ENCODE measurements at places on chromosomes 1 and 21.

GRCh38 chr1:202935844-202936243 is 8.8 kb upstream of the KLHL12 start:
- no peak for DNase-seq

DNA sequence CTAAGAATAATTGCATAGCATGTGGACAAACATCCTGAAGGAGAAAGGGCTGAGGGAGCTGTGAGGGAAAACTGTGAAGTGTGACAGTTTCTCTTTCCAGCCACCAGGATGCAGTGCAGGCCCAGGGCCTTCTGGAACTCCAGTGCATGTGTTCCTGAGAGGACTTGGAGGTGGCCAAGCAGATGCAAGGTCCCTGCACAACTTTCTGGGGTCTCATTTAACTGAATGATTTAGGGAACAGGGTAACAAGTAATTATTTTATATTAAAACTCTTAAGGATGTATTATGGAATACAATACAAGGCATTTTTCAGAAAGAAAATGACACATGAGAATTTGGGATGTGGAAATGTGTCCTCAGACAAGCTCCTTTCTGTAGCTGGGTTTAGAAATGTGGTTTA is 61.2 kb upstream of the MCOLN3 start:
- peak; percentile 69 for DNase-seq

GRCh38 chr1:71047635-71048607 is at the start of gene PTGER3:
TSS of gene PTGER3 (minus strand) at chr1:71047816. CDS start at chr1:71047577, 239 bp downstream.
- peak; percentile 47 for DNase-seq

GRCh38 chr1:39894884-39895495 is 6.7 kb downstream of the MYCL start:
- no peak for DNase-seq

GRCh38 chr1:35202048-35202719 is 9.2 kb upstream of the SFPQ start:
- DNase-seq: peak; percentile 75

DNA sequence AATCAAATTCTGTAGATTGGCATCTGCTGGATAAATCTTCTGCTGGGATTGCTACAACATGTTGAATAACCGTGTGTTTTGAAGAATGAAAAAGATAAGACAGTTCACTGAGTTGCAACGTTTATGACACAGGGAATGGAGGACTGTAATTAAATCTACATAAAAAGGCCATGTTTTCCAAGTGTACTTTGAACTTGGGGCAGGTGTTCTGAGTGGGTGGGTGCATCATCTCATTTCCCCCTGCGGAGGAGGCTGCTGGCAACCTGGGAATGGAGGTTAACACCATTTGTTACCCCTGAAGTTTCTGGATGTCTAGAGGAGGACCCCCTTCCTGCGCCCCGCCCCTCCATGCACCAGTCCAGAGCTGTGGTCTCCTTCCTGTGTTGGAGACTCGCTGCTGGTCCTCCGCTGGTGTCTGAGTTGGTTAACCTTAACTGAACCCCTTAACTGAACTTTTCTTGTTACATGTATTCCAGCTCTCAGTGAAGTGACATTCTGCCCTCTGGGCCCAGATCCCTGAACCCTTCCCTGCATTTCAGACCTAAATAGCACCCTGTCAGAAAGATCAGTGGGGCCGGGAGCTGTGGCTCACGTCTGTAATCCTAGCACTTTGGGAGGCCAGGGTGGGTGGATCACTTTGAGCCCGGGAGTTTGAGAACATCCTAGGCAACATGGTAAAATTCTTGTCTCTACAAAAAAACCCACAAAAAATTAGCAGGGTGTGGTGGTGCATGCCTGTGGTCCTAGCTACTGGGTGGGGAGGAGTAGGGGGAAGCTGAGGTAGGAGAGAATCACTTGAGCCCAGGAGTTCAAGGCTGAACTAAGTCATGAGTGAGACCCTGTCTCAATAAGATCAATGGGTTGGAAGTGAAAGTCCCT is 31.8 kb downstream of the UCK2 start:
- DNase-seq: no peak

DNA sequence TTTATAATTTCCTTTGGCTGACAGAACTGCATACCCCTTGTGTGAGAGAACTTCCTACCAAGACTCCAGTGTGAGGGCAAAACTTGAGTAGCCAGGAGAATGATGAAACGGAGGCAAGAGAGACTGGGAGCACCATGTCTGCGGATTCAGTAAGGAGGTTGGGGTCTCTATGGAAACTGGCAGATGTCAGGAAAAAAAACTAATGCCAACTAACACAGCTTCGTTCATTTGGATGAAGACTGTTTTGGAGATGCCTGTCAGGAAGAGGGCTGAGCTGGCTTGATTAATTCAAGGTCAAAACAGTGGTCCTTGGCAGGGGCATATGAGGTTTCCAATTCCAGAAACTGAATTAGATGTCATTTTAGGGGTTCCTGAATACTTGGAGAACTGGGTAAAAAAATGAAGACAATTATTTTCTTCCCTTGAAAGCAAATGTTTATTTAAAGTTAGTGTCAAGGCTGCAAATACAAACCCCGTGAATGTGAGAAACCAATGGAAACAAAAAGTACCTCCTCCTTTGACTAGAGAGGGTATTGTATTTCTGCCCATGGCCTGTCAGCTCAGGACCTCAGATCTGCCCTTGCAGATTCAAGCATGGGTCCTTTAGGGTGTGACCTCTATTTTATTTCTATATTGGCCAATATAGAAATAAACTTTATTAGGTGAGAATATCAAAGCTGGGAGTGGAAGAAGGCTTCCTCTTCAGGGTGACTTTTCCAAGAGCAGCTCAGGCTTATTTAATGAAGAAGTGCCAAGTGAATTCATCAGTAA is 110.5 kb downstream of the MAST2 start:
- DNase-seq: no peak

DNA sequence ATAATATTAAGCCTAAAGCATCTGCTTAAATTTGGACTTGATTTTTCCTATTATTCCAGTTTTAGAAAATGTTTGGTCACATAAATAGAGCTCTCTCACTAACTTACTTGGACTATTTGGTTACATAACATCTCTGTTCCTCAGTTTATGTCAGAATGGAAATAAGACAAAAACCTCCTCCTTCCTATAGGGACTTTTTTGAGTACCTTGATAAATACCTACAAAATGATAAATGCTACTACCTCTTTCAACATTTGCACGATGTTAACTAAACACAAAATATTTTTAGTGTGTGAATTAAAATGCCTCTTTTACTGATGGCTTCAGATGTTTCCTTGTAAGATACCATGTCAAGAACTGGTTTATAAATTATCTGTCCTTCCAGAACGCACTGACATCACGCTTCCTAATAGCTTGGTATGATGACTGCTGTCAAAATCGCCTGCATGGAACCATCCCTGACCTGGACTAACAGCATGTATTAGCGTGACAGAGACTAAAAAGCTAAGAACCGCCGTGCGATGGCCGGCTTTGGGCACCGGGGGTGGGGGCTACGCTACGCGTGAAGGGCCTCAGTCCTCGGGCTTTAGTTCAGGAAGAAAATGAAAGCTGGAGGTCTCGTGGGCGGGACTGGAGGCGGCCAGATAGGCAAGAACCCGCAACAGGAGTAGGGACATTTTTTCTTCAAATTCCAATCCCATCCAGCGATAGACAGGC is 133.2 kb upstream of the BARHL2 start:
- DNase-seq: peak; percentile 14

GRCh38 chr1:112911506-112912220 is 44.3 kb downstream of the SLC16A1 start:
- no peak for DNase-seq

DNA sequence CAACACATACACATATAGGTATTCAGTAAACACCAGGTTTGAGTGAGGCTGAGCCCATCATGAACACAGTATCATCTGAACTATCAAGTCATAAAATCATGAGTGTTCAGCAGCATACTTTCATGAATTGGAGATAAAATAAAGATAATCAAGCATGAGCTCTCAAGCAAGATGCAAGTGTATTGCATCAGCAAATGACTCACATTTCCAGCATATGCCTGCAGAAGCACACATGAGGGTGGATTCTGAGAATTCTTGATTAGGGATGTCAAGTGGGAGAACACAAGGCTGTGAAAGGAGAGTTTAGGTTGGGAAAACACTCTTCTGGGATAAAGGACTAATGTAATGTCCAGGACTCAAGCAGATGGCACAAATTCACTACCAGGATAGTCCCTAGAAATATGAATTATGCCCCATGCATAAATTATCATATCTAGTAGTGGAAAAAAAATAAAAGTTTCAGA is 299.2 kb downstream of the SRGAP2C start:
- DNase-seq: peak; percentile 88

GRCh38 chr1:202564958-202565495 is 145.2 kb downstream of the SYT2 start:
- DNase-seq: no peak

- peak; percentile 36 for DNase-seq
Measured at GRCh38 chr1:215777370-215777925, 210.3 kb downstream of the KCTD3 start.

- DNase-seq: no peak
Measured at GRCh38 chr1:187605736-187606135, 777.0 kb downstream of the PLA2G4A start.

GRCh38 chr1:110155878-110156522 is 5.7 kb downstream of the SLC6A17 start:
- peak; percentile 48 for DNase-seq

DNA sequence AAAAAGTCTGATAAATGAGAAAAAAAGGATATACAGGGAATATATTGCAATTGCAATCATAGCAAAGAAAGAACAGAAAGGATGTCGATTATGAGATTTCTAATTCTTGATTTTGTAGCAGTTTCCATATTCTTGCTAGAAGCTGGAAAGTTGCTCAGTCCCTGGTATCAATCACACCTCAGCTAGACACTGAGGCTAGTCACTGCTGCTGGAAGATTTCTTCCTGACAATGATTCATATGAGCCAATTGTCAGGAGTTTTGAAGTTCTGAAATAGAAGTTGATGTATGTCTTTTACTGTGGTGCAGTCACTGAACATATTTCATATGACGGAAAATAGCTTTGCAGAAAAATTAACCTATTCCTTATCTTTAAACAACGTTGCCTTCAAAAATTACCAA is 208.4 kb upstream of the C1orf105 start:
- DNase-seq: no peak

DNA sequence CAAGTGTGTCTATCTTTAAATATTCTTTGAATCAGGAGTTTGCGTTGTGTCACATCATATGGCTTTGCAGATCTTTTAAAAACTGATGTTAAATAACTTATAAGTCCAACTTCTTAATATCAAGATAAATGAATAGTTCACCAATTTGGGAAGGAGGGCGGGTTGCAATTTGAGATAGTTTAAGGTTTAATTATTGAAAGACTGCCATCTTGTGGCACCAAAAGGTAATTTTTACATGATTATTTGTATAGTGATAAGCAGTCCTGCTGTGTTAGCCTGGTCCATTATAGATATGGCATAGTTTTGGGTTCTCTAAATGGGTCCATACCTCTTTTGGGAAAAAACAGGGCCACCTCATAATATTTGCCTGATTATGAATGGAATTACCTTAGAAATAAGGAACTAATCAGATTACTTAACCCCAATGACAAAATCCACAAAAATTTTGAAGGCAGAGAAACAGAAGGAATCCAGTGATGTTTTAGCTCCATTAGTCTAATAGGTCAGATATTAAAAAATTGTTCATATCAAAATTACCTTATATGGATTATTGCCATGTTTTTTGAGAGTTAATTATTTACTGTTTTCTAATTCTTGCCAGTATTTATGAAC is 64.3 kb downstream of the PRKAA2 start:
- peak; percentile 66 for DNase-seq

- no peak for DNase-seq
Measured at GRCh38 chr1:160411271-160412027, 11.1 kb downstream of the VANGL2 start.

DNA sequence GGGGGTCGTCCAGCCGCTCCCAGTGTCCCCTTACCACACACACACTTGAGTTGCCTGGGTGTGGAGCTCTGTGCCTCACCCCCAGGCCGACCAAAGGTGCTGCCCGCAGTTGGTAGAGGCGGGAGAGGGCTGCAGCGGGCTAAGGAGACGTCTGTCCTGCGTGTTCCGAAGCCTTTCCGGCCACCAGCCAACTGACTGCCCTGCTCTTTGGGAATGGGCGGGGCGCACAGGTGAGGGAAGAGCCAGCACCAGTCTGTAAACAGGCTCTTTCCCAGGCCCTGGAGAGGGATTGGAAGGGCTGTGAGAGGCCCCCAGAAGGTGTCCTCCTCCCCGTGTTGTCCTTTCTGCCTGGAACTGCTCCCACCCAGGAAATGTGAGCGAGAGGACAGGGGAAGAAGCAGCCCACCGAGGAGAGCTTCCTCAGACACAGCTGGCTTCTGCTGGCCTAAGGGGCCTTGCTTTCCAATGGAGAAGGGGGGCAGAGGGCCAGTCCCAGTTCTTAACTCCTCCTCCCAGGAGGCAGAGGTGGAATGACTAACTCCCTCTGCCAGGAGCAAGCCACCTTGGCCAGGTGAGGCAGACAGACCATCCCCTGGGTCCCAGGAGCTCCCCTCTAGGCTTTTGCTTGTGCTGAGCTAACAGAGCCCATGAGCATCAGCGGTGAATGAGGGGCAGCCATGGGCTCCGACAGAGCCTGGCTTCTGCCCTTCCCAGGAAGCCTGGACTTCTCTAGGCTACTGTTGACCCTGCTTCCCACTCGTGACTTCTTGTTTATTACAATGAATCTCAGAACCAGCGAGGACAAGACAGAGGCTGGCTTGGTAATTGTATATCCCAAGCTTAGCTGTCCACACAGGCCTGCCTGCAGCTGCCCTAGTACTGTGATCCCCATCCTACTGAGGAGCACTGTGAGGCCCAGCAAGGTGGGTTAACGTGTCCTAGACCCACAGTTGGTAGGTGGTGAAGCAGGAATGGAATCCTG is 158.1 kb upstream of the COA6 start:
- DNase-seq: no peak

DNA sequence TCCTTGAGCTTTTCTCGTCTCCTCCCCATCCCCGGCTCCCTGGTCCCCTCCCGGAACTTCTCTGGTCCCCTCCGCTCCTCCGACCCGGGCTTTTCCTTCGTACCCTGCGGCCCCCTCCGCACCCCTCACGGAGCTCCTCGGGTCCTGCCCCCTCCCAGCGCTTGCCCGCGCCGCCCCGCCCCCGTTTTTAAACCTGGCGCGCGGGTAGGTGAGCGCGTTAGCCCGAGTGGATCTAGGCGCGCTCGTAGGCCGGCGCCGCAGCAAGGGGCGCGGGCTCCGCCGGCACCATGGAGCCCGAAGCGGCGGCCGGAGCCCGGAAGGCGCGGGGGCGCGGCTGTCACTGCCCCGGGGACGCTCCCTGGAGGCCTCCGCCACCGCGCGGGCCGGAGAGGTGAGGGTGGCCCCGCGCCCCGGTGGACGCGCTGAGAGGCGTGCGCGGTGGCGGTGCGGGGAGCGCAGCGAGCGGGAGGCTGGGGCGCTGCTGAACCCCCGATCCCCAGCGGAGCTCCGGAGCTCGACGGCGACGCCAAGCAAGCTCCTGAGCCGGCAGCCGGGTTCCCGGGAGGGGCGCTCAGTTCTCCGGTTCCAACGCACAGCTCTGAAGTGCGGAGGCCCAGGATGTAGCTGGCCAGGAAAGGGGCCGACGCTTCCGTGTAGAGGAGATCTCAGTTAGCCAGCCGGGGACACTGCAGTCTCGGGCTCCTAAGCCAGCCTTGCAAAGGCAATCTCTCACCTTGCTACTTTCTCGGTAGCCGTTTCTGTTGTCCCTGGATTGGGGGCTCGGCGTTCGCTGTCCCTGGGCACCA is at the start of gene RIPPLY3:
Gene RIPPLY3, plus strand, starts transcription at position 217 of the 806 bp plus-strand sequence. Its CDS starts 71 bp downstream, at position 288.
- peak; percentile 54 for DNase-seq

GRCh38 chr1:54275349-54275748 is 75.4 kb downstream of the MRPL37 start:
- DNase-seq: peak; percentile 68
